Caki2 (cell line): ENCODE measurements at places on chromosomes 1 and 21. TPM values are rescaled to one million over a fixed set of nuclear protein-coding genes. Genes with fewer than 3 reads are reported as not detected.

The DYNLT5 gene
- total RNA-seq: not detected in 2 replicates

DNA sequence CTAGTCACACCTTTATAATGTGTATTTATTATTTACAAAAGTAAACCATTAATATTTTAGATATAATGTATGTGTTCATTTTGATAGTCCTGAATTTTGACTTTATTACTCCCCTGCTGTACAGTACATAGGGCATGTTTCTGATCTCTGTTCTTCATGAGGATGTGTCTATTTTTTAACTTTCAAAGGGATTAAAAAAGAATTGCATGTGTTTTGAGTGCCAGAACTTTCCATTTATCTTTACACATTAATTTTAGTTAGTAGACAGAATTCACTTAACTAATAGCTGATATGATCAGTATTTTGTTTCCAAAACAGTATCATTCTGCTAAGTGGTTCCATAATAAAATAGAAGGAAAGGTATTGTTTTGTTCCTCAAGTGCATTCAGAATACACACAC, 3.1 kb downstream of the PBX1 start:
- DNase-seq: no peak

DNA sequence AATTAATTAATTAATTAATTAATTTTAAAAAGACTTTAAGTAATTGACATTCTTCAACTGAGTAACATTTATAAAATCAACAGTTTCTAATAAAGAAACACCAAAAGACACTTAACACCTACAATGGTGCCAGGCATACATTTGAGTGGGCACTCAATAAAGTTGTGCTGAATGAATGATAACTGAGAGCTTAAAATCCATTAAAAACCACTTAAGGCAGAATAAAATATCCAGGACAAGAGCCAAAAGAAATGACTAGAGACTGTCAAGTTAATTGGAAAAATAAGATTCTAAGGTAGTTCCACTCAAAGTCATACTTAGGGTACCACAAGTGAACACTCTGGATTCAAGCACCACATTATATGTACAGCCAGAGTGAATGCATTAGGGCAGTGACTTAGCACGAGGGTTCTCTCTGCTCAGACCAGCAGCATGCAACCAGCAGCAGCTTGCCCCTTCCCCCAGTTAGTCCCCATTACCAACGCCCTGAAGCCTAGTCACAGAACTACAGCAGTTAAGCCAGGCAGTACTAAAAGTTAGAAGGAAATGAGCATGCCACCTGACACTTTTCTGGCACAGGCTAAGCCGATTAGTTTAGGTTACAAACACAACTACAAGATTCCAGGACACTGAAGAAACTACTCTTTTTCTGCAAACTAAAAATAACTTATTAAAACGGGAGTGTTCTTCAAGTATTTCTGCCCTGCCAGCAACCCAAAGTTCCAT, 46.5 kb downstream of the LUZP1 start:
- no peak for DNase-seq

The BSND gene
- not detected in 2 replicates for total RNA-seq

The CYP4A22 gene
- total RNA-seq: not detected in 2 replicates

The KMO gene
- 2.6 and 18.2 TPM in 2 replicates for total RNA-seq

- no peak for DNase-seq
Observed at GRCh38 chr1:113770031-113770430, 10.7 kb upstream of the PHTF1 start.

- DNase-seq: no peak
Observed at GRCh38 chr1:39829791-39830533, 41.3 kb upstream of the BMP8B start.

DNA sequence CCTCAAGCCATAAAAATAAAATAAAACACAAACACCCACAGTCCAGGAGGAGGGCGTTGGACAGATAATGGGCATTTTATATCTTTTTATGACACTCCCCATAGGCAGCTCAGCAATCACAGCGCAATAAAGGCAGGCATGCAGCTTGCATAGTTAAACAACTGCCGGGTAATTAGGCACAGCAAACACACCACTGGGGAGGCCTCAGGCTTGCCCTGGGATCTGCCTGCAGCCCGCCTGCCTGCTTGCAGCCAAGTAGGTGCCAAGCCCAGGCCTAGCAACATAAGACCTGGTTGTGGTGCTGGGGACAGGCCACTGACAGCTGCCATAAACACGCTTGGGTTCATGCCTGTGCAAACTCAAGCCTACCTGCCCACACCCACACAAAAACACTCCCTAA, 54.2 kb downstream of the DMAP1 start:
- no peak for DNase-seq

- no peak for DNase-seq
Observed at GRCh38 chr21:45505416-45506021, 36.7 kb downstream of the SLC19A1 start.

DNA sequence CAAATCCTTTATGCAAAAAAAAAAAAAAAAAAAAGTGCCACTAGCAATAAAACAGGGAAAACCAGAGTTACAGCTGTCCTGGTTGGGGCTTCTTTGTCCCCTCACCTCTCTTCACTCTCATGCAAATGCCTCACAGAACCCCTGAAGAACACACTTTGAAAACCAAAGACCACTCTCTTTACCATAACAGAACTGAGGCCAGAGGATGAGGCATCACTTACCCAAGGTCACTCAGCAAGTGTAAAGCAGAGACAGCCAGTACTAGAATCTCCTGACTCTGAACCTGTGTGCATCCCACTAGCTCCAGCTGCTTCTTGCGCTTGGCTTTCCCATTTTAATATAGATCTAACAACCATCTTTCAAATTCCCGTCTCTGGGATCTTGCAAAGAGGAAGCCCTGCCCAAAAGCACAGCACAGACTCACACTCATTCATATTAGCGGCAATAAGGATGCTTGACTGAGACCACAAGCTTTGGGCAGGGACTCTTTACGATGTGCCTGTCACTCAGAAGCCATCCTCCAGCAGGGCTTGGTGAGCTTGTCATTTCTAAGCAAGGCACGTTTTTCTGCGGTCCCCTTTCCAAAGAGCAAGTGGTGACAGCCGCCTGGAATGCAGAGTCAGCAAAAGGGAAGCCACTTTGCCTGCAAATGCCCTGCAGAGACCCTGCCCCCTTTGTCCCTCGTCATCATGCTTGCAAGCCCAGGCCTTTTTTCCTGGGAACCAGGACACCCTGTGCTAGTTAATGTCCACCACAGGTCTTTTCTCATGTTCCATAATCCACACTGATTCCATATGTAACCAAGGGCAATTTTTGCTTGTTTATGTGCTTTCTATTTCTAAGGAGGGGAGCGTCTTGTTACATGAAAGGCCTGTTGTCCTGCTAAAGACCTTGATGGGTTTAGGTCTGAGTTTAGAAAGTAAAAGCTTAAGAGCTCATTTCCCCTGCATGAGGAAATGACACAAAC, 76.5 kb upstream of the NFIA start:
- DNase-seq: no peak

The LCE1C gene
- total RNA-seq: not detected in 2 replicates

GRCh38 chr21:39040494-39041110, 142.6 kb downstream of the PSMG1 start:
- DNase-seq: no peak

The KRTAP7-1 gene
- total RNA-seq: not detected in 2 replicates

GRCh38 chr1:17193222-17194132, 11.5 kb upstream of the PADI1 start:
- DNase-seq: no peak

- DNase-seq: no peak
Observed at GRCh38 chr21:34343838-34344381, 19.9 kb upstream of the KCNE2 start.

The PRDX6 gene
- 251 and 349 TPM in 2 replicates for total RNA-seq

The IGSF3 gene
- 30.4 and 36.0 TPM in 2 replicates for total RNA-seq

DNA sequence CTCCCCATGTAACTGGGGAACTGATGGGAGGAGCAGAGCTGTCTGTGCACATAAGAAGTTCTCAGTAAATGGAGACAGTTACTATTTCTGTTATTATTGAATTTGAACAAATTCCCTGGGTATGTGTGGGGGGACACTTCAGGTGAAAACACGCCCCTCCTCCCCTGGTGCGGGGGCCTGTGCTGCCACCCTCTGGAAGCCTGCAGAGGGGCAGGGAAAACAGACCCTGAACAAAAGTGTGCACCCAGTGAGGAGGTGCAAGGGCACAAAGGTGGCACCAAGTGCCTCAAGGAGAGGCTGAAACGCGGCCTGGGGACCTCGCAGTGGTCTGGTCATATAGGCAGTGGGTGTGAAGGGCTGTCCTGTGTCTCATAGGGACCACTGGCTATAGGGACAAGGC, 18.2 kb upstream of the NADK start:
- no peak for DNase-seq

DNA sequence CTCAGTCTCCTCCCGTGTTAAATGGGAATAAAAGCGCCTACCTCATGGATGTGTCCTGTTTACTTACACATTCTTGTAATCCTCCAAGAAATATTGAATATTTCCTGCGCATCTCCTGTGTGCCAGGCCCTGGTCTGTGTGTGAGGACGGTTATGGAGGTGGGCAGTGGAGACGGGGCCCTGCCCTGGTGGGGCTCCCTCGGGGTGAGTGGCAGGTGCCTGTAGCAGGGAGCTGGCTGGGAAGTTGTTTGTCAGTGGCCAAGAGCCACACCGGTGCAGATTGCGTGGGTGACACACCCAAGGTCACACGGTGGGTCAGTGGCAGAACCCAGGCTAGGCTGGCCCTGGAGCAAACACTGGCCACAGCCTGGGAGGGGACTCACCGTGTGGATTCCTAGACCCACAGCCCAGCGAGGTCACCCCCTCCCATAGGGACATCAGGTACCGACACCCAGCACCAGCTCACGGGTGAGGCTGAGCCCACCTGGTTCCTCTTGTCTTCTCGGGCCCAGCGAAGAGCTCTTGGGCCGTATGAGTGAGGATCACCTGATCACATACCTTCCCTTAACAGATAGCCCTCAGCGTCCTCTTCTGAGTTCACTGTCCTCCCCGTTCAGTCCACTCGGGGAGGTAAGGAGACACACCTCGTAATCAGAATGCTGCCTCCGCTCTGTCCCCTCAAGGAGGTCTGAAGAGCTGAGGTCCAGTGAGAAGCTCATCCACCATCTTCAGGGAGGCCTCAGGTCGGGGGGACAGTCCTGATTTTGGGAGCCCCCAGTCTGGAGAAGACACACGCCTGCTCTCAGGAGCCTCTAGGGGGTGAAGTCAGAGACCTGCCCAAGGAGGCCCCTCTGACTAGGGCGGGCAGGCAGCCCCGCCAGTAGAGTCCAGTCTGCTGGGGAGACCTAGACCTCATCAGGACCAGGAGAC, 349.6 kb downstream of the MATN1 start:
- no peak for DNase-seq

The CZIB gene
- total RNA-seq: 52.8 and 57.8 TPM in 2 replicates

The FAM163A gene
- not detected in 2 replicates for total RNA-seq

DNA sequence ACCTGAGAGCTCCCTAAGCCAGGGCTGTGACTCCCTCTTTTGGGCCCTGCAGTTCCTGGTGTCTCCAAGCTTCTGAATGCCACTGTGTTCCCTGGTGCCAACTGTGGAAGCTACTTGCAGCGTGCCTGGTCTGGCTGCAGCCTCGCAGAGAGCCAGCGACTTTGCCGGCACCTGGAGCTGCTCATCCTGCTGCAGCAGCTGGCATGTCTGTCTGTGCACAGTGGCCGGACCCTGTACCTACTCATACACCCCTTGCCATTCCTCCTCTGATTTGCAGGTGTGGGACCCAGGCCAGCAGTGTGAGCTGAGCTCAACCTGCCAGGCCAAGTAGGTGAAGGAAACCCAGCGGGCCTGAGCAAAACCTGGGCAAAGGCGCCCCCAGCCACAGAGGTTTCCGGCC, 12.3 kb upstream of the AADACL4 start:
- DNase-seq: no peak

The INKA2 gene
- total RNA-seq: 0.75 TPM in 1 of 2 replicates, not detected in the other

GRCh38 chr1:59271561-59272260, 25.2 kb upstream of the FGGY start:
- no peak for DNase-seq

GRCh38 chr1:156268336-156268735, 14.3 kb downstream of the SMG5 start:
- DNase-seq: no peak

The RGS8 gene
- total RNA-seq: not detected in 2 replicates

The FAAP20 gene
- total RNA-seq: 130 and 184 TPM in 2 replicates

The KISS1 gene
- total RNA-seq: not detected in 2 replicates

The CSF3R gene
- not detected in 2 replicates for total RNA-seq

The DIPK1A gene
- total RNA-seq: 8.6 TPM in 2 replicates

The KCNA2 gene
- not detected in 2 replicates for total RNA-seq

DNA sequence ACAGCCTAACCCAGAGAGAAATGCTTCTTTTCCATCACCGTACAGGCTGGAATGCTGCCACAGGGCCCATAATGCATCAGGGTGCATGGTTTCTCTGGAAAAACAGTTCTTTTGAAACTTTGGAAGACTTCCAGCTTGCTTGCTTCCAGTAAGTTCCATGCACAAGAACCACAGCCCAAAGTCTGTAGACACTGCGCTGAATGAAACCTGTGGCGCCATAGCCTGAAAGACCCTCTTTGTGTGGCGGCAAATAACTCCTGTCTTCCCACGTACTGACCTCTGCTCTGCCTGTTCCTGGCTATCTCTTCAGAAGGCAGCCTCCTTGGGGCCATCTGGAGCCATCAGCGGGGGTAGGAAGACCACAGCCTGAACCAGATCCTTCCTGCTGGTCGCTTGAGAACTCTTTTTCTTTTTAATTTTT, 15.1 kb downstream of the MIIP start:
- DNase-seq: no peak

The DNAJC28 gene
- not detected in 2 replicates for total RNA-seq

DNA sequence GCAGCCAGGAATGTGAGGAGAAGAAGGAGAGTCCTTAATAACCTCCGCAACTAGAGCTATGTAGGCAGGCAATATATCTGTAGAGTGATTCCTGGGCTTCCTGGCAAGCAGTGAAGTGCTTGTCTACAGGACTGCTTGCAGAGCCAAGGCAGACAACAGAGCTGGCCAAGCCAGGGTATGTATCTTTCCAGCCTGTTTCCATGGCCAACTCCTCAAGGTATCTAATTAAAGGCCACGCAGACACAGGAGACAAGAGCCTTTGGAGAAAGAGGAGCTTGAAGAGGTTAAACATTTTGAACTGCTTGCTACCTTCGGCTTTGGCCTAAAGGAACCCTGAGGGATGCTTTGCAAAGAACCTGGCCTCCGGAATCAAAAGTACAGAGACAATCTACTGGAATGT, 137.4 kb downstream of the PIGK start:
- DNase-seq: no peak

DNA sequence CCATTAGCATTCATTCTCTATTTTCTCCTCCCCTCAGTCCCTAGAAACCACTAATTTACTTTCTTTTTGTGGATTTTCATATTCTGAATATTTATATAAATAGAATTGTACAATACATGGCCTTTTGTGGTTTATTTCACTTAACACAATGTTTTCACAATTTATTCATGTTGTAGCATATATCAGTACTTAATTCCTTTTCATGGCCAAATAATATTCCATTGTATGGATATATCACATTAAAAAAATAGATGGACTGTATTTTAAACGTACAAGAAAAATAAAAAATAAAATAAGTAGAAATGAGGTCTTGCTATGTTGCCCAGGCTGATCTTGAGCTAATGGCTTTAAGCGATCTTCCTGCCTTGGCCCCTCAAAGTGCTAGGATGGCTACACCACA, 25.0 kb downstream of the SCP2 start:
- DNase-seq: no peak

- no peak for DNase-seq
Observed at GRCh38 chr1:31788825-31789256, 24.7 kb upstream of the ADGRB2 start.

The SH2D5 gene
- 9.4 and 9.8 TPM in 2 replicates for total RNA-seq

The NPL gene
- total RNA-seq: 0.14 and 0.17 TPM in 2 replicates

- no peak for DNase-seq
Observed at GRCh38 chr1:183244466-183244865, 58.4 kb downstream of the LAMC2 start.

GRCh38 chr1:27940297-27940696, 5.5 kb downstream of the SMPDL3B start:
- no peak for DNase-seq
